ENCODE measurements at places on chromosomes 2 and 18. TPM values are rescaled to one million over a fixed set of nuclear protein-coding genes. Genes with fewer than 3 reads are reported as not detected.

The CREG2 gene
- total RNA-seq, result 2.4 TPM

The CYTIP gene
- 1.7 TPM for total RNA-seq

The ERFE gene
- 24.2 TPM for total RNA-seq

The GPD2 gene
- total RNA-seq, result 114 TPM

The PLGLB1 gene
- total RNA-seq, result 0.96 TPM

The DAW1 gene
- total RNA-seq, result 0.23 TPM

The ALPG gene
- total RNA-seq, result not detected

The C2orf42 gene
- 13.5 TPM for total RNA-seq

The MC5R gene
- total RNA-seq, result not detected

The SLC4A3 gene
- 2.9 TPM for total RNA-seq

DNA sequence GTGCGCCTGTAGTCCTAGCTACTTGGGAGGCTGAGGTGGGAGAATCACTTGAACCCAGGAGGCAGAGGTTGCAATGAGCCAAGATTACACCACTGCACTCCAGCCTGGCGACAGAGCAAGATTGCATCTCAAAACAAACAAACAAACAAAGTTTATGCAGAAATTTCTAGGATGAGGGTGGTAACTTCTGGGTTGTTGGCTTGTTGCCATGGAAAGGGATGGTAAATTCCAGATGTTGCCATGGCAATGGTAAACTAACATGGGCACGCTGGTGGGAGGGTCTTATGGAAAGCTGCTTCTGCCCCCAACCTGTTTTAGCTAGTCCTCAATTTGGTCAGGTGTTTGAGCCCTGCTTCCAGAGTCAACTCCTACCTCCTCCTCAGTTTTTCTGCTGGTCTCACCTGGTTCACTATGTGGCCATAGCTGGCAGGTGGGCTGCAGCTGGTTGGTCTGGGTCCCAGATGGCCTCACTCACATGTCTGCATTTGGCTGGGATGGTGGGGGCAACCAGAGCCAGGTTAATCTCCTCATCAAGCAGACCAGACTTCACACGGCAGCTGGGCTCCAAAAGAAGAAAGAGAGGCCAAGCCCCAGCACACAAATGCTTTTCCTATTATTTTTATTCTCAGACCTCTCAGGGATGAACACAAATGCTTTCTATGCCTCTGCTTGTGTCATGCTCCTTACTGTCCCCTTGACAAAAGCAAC lies 26.6 kb upstream of the TEX44 start:
- DNase-seq, result no peak

GRCh38 chr2:218276986-218277755 lies 6.9 kb downstream of the PNKD start:
- no peak for DNase-seq

DNA sequence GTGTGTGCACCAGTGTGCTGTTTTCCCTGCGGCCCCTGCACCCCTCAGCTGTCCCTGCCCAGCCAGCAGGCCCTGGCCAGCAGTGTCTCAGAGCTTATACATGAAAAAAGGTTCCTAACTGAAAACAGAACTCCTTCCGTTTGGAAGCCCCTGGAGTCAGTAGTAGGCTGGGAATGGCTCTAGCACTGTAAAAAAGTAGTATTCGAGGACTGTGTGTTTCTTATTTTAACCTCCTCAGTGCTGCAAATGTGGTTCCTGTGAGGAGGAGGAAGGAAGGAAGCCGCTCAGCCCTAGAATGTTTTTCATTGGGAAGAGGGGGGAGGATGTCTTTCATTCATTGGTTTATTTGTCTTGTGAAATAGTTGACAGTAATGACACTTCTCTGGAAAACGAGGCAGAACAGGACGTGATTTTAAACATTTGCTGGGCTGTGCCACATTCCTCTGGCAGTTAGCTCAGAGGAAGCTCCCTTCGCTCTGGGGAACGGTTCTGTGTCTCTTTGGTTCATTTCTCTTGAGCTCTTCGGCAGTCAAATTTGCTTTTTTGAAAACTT lies 103.5 kb downstream of the SPTBN1 start:
- DNase-seq, result peak; percentile 89

DNA sequence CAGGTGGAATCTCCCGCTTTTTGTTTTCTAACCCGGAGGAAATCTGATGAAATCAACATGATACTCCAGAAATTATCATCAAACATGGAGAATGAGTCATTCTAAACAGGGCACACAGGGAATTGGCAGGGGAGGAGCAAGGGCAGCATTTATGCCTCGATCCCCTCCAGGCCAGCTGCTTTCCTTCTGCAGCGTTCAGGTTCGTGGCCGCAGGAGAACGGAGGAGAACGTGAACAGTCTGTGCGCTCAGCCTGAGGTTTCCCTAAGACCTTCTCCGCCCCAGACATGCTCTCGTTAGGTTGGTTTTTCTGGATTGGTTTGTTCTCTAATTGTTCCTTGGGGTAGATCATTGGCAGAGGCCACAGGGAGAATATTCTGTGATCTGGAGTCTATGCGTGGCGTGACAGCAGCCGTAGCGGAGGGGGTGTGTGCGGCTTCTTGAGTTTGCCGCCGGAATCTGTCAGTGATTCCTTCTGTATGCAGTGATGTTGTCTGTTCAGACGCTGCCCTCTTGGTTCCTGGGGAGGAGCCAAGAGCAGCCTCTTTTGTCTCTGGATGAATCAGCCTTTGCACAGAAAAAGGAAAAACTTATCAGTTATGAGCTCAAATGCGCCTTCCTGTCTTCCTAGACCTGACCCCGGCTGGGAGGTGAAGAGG lies 75.9 kb downstream of the SH3BP4 start:
- DNase-seq, result peak; percentile 89

DNA sequence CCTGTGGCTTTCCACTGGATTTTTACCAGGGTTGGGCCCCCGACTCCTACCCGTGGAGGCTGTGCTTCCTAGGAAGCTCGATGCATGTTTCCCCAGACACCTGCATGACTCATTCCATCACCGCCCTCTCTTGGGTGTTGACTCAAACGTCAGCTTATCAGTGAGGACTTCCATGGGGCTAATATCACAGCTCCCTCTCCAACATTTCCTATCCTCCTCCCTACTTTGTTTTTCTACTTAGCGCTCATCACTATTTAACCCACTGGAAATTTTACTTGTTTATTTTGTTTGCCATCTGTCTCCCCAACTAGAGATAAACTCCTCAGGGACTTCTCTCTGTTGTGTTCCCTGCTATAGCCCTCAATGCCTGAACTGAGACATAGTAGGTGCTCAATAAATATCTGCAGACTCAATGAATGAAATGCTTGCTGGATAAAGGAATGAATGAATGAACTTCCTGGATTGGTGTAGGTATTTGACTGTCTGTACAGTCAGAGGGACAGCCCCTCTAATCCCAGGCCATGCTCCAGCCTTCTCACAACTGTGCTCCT lies 89.7 kb upstream of the MSH2 start:
- no peak for DNase-seq

- no peak for DNase-seq
Observed at GRCh38 chr2:176078541-176079284, 5.0 kb downstream of the EVX2 start.

GRCh38 chr18:3554091-3554601 lies 104.2 kb downstream of the TGIF1 start:
- no peak for DNase-seq

- no peak for DNase-seq
Observed at GRCh38 chr2:197217541-197217940, 93.0 kb downstream of the ANKRD44 start.

- DNase-seq, result no peak
Observed at GRCh38 chr2:8487461-8487932, 194.4 kb upstream of the ID2 start.

DNA sequence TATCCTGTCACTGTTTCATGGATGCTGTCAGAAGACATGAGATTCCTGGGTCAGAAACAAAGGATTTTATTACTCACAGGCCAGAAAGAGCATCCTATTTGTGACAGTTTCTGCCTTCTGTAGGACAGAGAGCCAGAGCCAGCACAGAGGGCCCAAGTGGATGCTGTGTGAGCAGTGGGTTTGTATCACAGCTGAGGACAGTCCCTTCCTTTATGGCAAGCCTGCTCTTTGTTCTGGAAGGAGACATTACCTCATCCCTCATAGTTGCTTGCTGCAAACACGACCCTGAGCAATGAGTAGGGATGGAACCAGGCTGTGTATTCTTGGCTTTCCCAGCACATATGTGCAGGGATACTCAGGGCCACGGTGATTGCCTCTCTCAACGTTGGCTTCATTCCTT lies 41.6 kb downstream of the ARHGEF4 start:
- no peak for DNase-seq

- DNase-seq, result peak; percentile 20
Observed at GRCh38 chr2:221671515-221671914, 99.4 kb upstream of the EPHA4 start.

DNA sequence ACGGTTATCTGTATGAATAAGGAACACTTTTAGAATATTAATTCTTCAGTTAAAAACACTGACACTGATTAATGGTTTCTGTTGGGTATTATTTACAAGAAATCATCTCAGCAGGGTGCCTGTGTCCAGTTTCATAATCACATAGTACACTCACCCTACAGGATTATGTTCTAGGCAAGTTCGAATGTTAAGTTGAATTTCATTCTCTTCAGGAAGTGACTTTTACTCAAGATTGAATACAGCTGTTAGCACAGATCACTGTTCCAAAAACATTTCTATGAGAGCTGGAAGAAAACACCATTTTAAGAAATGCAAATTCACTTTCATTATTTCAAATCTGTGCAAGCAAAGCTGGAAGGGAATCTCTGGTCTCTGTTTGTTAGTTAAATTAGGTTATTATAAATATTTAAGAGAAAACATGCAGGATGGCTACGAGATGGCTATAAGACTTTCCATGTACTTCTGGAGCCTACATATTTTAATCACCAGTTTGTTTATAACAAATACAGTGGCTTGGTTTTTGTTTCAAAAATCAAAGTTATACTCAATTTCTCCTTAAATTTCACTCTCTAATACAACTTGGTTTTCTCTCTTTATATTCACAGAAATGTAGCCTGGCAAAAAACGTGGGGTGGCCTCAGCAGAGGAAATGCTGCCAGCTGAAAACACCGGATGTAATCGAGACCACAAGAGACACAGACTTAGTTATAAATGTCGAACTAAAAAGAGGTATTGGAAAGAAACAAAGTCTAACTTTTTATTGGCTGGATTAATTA lies 65.8 kb downstream of the RBMS1 start:
- peak; percentile 97 for DNase-seq

GRCh38 chr2:148674063-148675020 lies 29.8 kb downstream of the EPC2 start:
- no peak for DNase-seq

- DNase-seq, result no peak
Observed at GRCh38 chr18:63078471-63078870, 241.1 kb downstream of the BCL2 start.

- DNase-seq, result no peak
Observed at GRCh38 chr2:226643030-226643945, 156.3 kb downstream of the IRS1 start.

- DNase-seq, result no peak
Observed at GRCh38 chr2:114044985-114045384, 155.1 kb downstream of the ACTR3 start.

DNA sequence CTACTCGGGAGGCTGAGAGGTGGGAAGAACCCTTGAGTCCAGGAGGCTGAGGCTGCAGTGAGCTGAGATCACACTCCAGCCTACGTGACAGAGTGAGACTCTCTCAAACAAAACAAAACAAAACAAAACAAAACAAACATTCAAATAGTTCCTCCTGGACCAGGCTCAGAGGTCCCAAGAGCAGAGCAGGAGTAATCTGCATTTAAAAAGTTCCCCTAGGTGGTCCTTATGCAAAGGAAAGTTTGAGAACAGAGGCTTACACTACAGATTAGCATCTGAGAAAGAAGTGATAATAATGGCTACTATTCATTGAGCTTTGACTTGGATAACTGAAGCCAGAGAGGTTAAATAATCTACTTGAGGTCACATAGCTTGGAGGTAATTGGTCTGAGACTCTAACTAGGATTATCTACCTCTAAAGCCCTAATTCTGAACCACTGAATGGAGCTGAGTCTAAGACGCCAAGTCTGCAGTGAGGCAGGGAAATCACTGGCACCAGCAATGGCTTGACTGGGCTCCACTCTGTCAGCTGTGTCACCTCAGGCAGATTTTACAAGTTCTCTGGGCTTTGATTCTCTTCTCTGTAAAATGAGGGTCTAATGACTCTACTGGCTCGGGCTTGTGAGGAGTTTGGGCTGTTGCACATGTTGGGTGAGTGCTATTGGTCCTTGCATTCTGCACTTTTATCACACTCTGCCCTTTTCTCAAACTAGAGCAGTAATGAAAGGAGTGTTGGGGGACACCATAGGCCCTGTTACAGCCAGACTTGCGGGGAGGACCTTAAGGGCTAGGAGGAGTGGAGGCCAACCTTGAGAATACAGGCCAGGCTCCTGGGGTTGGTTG lies 29.2 kb upstream of the DLX2 start:
- DNase-seq, result no peak

GRCh38 chr2:47402555-47402804 lies 476 bp upstream of the MSH2 start:
- peak; percentile 34 for DNase-seq

DNA sequence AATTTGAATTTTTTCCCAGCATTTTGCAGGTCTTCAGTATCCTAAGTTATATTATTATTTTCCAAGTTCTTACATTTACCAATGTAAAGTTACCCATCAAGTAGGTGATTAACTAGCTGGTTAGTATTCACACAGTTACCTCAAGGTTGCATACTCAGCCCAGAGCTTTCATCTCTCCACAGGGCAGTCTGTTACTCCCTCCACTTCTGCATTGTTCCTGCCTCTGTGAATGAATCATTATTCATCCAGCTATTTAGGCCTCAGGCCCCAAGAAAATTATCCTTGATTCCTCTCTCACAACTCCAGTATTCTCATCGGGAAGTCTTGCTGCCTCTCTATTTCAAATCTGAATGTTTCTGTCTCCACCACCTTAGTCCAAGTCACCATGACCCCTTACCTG lies 92.2 kb downstream of the SMC6 start:
- DNase-seq, result no peak

DNA sequence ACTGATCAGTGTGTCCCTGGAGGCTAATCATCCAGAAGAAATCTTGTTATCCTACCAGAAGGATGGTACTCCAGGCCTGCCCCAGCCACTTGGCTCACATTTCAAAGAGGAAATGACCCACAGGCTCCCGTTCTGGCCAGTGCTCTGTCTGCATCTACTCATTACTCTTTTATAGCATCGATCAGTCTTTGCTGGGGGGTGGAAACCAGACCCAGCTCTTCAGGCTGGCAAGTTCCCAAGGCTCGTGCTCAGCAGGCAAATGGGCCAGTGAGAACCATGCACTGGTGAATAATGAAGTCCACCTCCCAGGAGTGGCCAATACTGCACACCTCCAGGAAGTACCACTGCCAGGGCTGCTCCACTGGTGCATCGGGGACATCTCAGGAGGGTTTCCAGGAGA lies 38.8 kb downstream of the DNER start:
- DNase-seq, result no peak

DNA sequence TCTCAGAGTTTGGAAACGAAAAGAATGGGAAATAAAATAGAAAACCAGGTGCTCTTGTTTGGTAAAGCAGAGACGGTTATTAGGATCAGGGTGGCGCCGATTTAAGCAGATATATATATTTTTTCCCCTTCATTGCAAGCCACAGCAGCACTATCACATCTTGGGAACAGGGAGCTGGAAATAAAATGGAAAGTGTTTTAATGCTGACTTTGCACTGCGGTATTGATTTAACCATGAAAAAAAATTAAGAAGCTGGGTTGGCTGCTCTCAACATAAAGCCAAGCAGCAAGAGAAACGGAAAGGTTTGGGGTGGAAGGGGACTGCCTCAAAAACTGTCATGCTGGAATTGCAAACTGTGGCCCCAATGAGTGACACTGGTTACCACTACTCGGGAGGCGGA lies 102.7 kb upstream of the ZBTB14 start:
- DNase-seq, result no peak

GRCh38 chr18:22767653-22768052 lies 165.5 kb upstream of the RBBP8 start:
- DNase-seq, result no peak
